Smooth muscle cell of bladder (primary cell): ENCODE measurements at places on chromosomes 2 and 18. TPM values are rescaled to one million over a fixed set of nuclear protein-coding genes. Genes with fewer than 3 reads are reported as not detected.

IFIH1 gene
- 3.4 and 4.8 TPM in 2 replicates for total RNA-seq

ZNF532 gene
- total RNA-seq, result 37.5 and 40.1 TPM in 2 replicates

IRS1 gene
- 10.0 and 10.7 TPM in 2 replicates for total RNA-seq

NEU4 gene
- total RNA-seq, result under 0.01 TPM in 1 of 2 replicates, not detected in the other

FOXI3 gene
- not detected in 2 replicates for total RNA-seq

LIMS3 gene
- 2.8 and 5.2 TPM in 2 replicates for total RNA-seq

CLEC4F gene
- not detected in 2 replicates for total RNA-seq

CCDC85A gene
- total RNA-seq, result under 0.01 and 0.09 TPM in 2 replicates

GMPPA gene
- 51.2 and 63.9 TPM in 2 replicates for total RNA-seq

RAPGEF4 gene
- total RNA-seq, result 0.43 and 1.9 TPM in 2 replicates

AQP12B gene
- total RNA-seq, result not detected in 2 replicates

HOXD4 gene
- total RNA-seq, result under 0.01 and 0.18 TPM in 2 replicates

NLRC4 gene
- total RNA-seq, result not detected in 2 replicates

FNDC4 gene
- 11.9 and 14.0 TPM in 2 replicates for total RNA-seq
